ENCODE measurements at places on chromosomes 12 and 14.

DNA sequence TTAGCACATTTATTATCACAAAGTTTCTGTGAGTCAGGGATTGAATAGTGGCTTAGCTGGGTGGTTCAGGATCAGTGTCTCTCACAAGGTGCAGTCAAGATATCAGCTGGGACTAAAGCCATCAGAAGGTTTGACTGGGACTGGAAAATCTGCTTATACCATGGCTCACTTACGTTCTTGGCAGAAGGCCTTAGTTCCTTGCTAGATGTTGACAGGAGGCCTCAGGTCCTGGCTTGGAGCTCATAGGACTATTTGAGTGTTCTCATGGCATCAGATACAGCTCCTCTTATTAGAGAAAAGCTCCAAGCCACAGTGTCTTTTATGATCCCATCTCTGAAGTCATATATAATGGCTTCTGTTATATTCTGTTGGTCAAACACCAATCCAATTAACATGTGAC lies 127.3 kb downstream of the SLC6A15 start:
- no peak for DNase-seq

DNA sequence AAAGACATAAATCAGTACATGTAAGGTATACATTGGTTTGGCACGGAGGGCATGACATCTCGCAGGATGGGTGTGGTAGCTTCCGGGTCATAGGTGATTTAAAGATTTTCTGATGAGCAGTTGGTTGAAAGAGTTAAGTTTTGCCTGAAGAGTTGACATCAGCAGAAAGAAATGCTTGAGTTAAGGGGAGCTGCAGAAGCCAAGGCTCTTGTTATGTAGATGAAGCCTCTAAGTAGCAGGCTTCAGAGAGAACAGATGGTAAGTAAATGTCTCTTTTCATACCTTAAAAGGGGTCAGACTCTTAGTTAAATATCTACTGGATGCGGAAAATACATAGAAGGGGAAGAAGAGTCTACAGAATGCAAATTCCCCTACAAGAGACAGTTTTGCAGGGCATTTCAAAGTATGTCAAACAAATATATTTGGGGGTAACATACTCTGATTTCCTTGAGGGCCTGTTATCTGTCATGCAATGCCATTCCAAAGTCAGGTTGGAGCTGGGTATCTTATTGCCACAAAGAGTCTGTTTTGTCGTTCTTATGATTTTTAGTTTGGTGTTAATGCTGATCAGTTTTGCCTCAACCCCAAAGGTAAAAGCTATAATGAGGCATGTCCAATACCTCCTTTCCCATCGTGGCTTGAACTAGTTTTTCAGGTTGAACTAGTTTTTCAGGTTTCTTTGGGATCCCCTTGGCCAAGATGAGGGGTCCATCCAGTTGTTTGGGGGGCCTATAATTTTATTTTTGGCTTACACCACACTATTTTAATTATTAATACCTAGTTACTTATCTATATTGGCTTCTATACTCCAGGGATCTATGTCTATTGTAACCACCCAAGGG lies 67.0 kb downstream of the PTHLH start:
- DNase-seq = no peak

GRCh38 chr12:51118706-51119105 lies 35.3 kb upstream of the CSRNP2 start:
- no peak for DNase-seq

DNA sequence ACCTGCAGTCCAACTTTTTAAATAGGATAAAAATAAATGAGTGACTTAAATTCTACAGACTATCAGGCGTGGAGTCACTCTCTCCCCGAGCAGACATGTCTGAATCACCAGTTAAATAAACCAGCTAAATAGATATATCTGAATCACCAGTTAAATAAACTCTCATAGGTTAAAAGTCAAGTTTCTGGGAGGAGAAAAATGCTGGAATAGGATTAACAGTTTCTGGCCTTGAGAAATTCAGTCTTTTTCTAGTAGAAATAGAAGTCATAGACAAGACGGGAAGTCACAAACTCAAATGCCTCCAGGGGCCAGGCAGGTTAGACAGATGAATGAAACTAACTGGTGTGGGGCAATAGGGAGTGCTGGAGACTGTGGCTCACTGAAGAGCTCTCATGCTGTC lies 258.6 kb upstream of the TMEM132C start:
- no peak for DNase-seq

GRCh38 chr12:69906411-69907216 lies 81.6 kb downstream of the MYRFL start:
- no peak for DNase-seq

DNA sequence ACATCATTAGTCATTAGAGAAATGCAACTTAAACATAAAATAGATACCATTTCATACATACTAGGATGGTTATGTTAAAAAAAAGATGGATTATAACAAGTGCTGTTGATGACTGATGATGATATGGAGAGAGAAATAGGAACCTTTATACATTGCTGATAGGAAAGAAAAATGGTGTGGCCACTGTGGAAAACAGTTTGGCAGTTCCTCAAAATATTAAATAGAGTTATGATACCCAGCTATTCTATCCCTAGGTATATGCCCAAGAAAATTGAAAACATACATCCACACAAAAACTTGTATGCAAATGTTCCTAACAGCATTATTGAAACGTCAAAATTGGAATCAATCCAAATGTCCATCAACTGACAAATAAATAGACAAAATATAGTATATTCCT lies 170.1 kb downstream of the ADAMTS20 start:
- DNase-seq = no peak

GRCh38 chr14:61476754-61477410 lies 155.5 kb downstream of the PRKCH start:
- DNase-seq = no peak

DNA sequence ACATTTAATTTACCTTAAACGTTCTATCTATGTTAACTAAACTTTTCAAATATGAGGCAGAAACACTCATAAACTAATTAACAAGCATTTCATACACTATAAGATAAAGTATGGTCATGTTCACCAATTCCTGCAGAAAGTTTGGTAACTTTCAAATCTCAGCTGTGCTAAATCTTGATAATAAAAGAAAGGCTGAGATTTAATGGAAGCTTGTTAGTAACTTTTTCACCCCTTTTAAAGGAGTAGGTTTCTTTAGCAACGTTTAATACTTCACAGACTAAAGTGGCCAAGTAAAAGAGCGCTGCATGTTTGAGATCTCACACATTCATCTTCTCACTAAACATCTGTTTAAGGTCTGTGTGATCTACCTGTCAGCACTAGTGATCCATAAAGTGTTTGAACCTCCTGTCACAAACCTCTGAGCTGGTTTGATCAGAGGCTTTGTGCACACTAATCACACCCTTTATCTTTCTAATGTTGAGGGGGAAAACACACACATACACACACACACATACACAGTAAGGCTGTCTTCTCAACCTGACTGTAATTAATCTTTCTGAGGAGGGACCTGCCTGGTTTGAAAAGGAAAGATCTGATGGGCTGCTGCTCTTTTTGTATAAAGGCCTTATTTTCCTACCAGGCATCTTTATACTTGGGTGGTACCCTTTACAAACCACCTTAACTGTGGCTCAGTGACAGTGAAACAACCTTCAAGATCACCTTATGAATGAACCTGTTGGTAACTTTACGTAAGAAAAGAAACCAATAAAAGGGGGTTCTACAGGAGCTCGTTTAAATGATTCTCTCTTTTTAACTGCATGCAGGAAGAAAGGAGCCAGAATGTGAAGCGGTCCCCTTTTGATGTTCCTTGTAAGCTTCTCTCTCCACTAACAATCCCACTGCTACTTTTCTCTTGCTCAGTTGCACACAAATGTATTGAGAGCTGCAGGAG lies 244.2 kb downstream of the SOX5 start:
- no peak for DNase-seq

Data from NCI-H1105 treated with DMSO at 0.1 percent for 48 hours (cell line).